ENCODE measurements at places on chromosomes 1 and 21.

GRCh38 chr1:211903490-211904245 is 73.1 kb upstream of the LPGAT1 start:
- no peak for DNase-seq

- DNase-seq: no peak
These were observed 4.4 kb downstream of the RER1 start for GRCh38 chr1:2396059-2396458.

DNA sequence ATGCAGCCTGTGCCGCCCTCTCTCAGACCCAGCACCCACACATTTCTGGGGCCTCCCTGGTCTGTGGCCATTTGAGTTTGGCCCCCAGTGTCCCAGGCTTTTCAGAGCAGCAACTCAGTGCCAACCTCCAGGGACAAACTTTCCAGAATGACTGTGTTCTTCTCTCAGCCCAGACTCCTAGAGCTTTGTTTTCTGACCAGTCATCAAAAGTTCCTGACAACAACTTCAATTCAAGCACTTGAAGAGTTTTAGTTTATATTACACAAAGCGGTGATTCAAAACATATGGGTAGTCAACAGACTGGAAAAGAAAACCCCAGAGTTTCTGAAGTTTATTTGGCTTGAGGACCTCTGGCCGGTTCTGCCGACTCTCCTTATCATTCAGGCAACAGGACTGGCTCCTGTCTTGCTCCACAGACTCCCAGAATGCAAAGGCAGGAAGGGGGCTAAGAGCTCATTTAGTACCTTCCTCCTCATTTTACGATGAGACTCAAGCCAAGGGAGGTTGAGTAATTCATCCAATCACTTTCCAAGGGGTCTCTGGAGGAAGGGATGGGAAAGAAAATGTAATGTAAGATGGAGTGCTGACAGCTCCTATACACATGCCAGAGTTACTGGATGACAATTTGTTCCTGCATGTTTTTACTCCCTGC is 27.0 kb upstream of the TIAM1 start:
- DNase-seq: no peak

- no peak for DNase-seq
These were observed 583.8 kb downstream of the NPHP4 start for GRCh38 chr1:5408401-5408800.

DNA sequence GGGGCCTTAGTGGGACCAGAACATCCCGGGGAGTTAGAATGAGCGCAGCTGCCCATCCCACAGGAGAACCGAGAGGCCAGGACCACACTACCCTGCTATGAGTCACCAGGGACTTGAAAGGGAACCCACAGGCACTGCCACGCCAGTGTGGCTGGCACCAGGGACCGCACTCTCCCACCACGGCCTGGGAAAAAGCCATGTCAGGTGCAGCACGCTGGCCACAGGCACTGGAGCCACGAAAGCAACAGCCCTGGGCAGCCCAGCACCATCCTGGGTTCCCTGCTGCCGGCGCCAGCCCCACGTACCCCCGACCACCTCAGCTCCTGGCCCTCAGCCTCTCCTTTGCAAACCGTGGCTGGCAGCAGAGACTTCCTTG is 14.1 kb upstream of the TMEM240 start:
- no peak for DNase-seq

- DNase-seq: peak; percentile 72
These were observed 11.7 kb upstream of the HSD11B1 start for GRCh38 chr1:209692745-209693504.

DNA sequence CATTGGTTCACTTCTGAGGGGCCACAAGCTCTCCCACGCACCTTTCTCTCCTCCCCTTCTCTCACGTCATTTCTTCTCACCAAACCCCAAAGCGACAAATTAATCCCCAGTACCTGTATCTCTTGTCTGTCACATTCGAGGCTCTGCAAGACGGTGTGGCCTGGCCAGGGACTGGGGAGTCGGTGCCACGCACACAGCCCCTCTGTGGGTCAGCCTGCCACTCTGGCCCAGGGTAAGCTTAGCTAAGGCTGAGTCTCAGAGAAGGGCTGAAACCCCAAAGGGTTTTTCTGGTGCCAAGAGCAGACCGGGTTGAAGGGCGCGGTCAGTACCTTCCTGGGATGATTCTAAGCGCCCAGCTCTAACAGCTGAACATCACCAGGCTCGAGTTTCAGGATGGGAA is 34.2 kb upstream of the ZBTB40 start:
- no peak for DNase-seq

Data from activated naive CD4-positive, alpha-beta T cell treated with anti-CD3 and anti-CD28 coated beads, Interleukin-2, amount 50 U/mL, for 16 hours (primary cell).